ENCODE measurements at places on chromosomes 3 and 15. TPM values are rescaled to one million over a fixed set of nuclear protein-coding genes. Genes with fewer than 3 reads are reported as not detected.

The KBTBD8 gene
- total RNA-seq = 5.8 TPM

The GJD2 gene
- total RNA-seq = not detected

The NOX5 gene
- total RNA-seq = not detected

The MRPL47 gene
- 21.0 TPM for total RNA-seq

The TMEM108 gene
- 18.5 TPM for total RNA-seq

The KCNAB1 gene
- total RNA-seq = 4.7 TPM

The NLGN1 gene
- total RNA-seq = 3.9 TPM

The NISCH gene
- total RNA-seq = 90.2 TPM

- H3K4me1 ChIP-seq = no peaks in the 10 kb centered on the region
- no peaks in the 10 kb centered on the region for H3K36me3 ChIP-seq
- no peaks in the 10 kb centered on the region for H3K27me3 ChIP-seq
- no peak overlapping the region for H3K4me3 ChIP-seq
- no peak for DNase-seq
These were observed 127.2 kb upstream of the SYNPR start for GRCh38 chr3:63150880-63151279.

- no peak overlapping the region for H3K4me3 ChIP-seq
- H3K36me3 ChIP-seq = no peaks in the 10 kb centered on the region
- no peak overlapping the region for H3K27ac ChIP-seq
- no peaks in the 10 kb centered on the region for H3K27me3 ChIP-seq
These were observed 101.6 kb upstream of the TNIK start for GRCh38 chr3:171561596-171562323.

GRCh38 chr15:27805261-27806220, 293.6 kb downstream of the OCA2 start:
- DNase-seq = no peak
- H3K4me3 ChIP-seq = no peak overlapping the region
- H3K27ac ChIP-seq = no peak overlapping the region
- no peaks in the 10 kb centered on the region for H3K4me1 ChIP-seq

GRCh38 chr3:11452885-11453847, 181.0 kb downstream of the ATG7 start:
- DNase-seq = no peak
- no peaks in the 10 kb centered on the region for H3K27me3 ChIP-seq
- no peak overlapping the region for H3K27ac ChIP-seq
- no peaks in the 10 kb centered on the region for H3K36me3 ChIP-seq
- H3K4me3 ChIP-seq = no peak overlapping the region

DNA sequence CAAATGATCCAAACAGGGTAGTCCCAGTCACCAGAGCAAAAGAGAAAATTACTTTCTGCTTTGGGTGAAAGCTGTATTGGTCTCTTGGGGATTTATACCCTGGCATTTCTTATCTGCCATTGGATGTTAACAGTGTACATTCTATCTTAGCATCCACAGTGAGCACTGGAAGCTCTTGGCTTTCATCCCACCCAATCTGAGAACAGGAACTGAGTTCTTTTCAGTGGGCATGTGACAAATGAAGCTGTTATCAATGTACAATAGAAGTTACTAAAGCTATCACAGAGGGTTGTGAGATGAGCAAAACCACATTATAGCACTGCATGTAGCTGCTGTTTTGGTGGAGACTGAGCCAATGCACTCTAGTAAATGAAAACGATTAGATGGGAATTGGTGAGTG, 300.7 kb downstream of the TUSC7 start:
- no peak overlapping the region for H3K4me3 ChIP-seq
- H3K4me1 ChIP-seq = no peaks in the 10 kb centered on the region
- no peaks in the 10 kb centered on the region for H3K27me3 ChIP-seq
- no peak for DNase-seq

GRCh38 chr15:83498801-83499200, 51.7 kb downstream of the SH3GL3 start:
- H3K4me1 ChIP-seq = no peaks in the 10 kb centered on the region
- H3K4me3 ChIP-seq = no peak overlapping the region
- H3K27me3 ChIP-seq = no peaks in the 10 kb centered on the region
- no peaks in the 10 kb centered on the region for H3K36me3 ChIP-seq
- H3K27ac ChIP-seq = no peak overlapping the region

GRCh38 chr3:66450390-66451022, 50.3 kb downstream of the LRIG1 start:
- H3K27ac ChIP-seq = peak overlapping the region; percentile 21
- H3K4me3 ChIP-seq = peak overlapping the region; percentile 22
- H3K4me1 ChIP-seq = peaks cover 61% of the 10 kb centered on the region
- no peaks in the 10 kb centered on the region for H3K27me3 ChIP-seq

DNA sequence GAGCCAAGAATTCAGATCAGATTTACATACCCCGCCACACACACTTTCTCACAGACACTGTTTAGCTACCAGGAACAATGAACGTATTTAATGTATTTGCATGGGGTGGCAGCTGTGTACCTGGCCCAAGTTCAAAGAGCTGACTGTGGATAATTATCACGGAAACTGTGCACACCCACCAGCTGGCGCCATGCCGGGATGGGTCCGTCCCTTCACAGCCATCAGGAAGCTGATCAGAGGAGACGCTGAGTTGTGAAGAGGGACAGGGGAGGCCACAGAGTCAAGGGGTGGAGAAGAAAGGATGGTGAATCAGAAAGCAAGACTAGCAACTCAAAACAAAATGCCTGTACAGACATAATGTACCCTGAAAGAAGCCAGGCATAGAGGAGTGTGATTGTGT, 13.1 kb upstream of the PLA2G4D start:
- no peak for DNase-seq
- H3K4me3 ChIP-seq = no peak overlapping the region
- H3K4me1 ChIP-seq = peaks cover 23% of the 10 kb centered on the region
- H3K27ac ChIP-seq = no peak overlapping the region

GRCh38 chr3:143121241-143122088, 1.9 kb downstream of the CHST2 start:
- peaks cover 56% of the 10 kb centered on the region for H3K4me1 ChIP-seq
- H3K27me3 ChIP-seq = peaks cover 12% of the 10 kb centered on the region
- no peaks in the 10 kb centered on the region for H3K36me3 ChIP-seq

- no peak overlapping the region for H3K4me3 ChIP-seq
- peaks cover 5% of the 10 kb centered on the region for H3K4me1 ChIP-seq
- peak overlapping the region; percentile 70 for H3K27ac ChIP-seq
- H3K36me3 ChIP-seq = no peaks in the 10 kb centered on the region
- DNase-seq = no peak
These were observed 260.1 kb upstream of the CTNNB1 start for GRCh38 chr3:40939030-40939740.

- H3K4me1 ChIP-seq = no peaks in the 10 kb centered on the region
- H3K4me3 ChIP-seq = no peak overlapping the region
These were observed 174.7 kb downstream of the CD47 start for GRCh38 chr3:107916171-107916570.

DNA sequence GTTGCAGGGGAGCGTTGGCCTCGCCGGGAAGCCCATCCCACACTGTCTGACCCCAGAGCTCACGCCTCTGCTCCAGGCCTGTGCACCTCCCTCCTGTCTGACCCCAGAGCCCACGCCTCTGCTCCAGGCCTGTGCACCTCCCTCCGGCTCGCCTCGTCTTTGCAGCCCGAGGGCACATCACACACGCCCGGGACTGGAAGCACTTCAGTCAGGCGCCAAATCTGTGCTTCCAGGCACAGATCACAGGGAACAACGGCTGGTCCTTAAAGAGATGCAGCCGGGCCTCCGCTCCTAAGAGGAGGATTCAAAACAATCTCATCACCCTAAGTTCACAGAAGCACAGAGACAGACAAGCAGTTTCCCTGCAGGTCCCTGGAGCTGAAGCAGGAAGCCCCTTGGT, 103.0 kb upstream of the RPL32 start:
- no peaks in the 10 kb centered on the region for H3K27me3 ChIP-seq
- H3K4me3 ChIP-seq = no peak overlapping the region
- H3K4me1 ChIP-seq = peaks cover 32% of the 10 kb centered on the region
- peaks cover 35% of the 10 kb centered on the region for H3K36me3 ChIP-seq
- no peak for DNase-seq

GRCh38 chr3:12115849-12116248, 42.9 kb downstream of the TIMP4 start:
- H3K27me3 ChIP-seq = peaks cover 3% of the 10 kb centered on the region
- no peaks in the 10 kb centered on the region for H3K4me1 ChIP-seq
- H3K4me3 ChIP-seq = no peak overlapping the region
- H3K36me3 ChIP-seq = no peaks in the 10 kb centered on the region

DNA sequence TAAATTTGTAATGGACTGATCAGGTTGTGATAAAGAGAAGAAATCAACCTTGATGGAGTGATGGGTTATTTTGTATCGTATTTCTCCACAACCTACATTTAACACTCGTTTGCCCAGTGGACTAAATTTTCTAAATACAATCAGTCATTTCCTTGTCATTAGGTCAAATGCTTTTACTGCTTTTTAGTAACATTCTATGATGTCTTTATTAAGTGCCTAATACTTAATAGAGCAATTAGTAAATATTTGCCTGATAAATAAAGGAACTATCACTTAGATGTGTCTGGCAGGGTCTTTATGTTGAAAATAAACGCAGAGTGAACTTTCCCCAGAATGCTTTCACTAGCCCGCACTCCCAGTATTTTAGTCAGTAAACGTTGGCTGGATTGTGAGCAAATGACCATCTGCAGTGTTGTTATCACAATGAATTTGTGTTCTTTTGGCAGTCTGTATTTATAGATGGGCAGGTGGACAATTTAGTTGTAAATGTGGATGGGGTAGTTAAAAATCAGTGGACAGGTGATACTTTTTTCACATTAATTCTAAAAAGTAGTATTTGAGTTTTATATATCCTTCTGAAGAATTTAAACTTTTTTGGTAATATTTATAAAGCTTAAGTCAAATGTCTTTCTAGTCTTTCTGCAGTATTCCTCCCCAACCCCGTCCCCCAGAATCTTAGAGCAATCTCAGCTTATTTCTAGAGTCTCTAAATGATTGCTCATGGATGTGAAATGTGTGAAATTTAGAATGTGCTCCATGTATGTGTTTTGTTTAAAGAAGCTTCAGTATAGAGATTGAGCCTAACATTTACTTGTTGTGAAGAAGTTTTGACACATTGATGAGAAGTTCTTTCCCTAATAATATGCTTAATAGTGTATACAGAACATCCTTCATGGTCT, 4.9 kb downstream of the USP3 start:
- no peak overlapping the region for H3K27ac ChIP-seq
- peaks cover 72% of the 10 kb centered on the region for H3K4me1 ChIP-seq
- no peaks in the 10 kb centered on the region for H3K36me3 ChIP-seq
- H3K27me3 ChIP-seq = no peaks in the 10 kb centered on the region
- no peak for DNase-seq

DNA sequence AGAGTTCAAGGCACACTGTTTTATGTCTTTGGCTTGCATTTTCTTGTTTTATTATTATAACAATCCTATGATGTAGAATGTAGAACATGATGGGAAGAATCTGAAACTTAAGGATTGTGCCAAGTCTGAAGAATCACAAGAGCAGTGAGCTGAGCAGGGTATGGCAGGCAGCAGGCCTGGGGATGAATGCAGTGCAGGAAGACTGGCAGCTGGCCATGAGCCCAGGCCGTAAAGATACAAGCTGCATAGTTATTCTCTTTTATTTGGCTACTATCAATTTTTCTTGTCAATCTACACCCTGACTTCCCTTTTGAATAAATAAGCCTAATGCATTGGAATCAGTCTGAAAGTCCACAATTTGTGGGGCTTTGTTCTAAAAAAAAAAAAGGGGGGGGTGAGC, 89.6 kb upstream of the ARPP21 start:
- no peak overlapping the region for H3K4me3 ChIP-seq
- no peaks in the 10 kb centered on the region for H3K4me1 ChIP-seq
- DNase-seq = no peak

DNA sequence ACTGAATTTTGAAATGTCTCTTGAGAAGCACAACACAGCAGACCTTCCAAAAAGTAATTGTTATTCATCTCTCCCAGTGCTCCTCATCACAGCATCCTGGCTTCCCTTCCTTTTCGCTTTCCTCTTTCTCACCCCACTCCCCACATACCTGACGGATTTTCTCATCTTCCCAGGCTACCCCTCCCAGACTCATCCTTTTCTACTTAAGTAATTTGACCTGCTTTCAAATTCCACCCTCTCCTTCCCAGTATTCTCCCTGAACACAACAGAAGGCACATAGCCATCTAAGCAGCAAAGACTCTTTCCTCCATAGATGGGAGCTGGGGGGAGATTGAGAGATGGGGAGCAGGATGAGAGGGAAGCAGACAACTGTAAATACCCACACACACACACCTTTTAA, 187.1 kb upstream of the STT3B start:
- H3K27ac ChIP-seq = no peak overlapping the region
- no peak overlapping the region for H3K4me3 ChIP-seq
- no peak for DNase-seq
- H3K36me3 ChIP-seq = no peaks in the 10 kb centered on the region
- no peaks in the 10 kb centered on the region for H3K4me1 ChIP-seq
- no peaks in the 10 kb centered on the region for H3K27me3 ChIP-seq

DNA sequence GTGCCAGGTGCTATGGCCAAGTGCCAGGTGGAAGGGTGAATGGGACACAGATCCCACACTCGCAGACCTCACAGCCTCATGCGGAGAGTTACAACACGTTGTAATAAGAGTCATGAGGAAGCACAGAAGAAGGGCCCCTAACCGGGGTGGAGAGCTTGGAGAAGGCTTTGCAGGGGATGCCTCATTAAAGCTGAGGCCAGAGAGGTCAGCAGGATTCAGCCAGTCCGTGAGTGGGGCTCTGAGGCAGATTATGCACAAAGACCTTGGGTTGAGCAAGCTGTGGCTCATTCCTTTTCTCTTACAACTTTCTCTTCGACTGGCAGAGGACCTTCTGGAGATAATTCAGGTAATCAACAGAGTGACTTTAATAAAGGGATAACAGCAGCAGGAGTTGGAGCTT, 65.3 kb upstream of the SNRK start:
- DNase-seq = no peak
- H3K27ac ChIP-seq = no peak overlapping the region
- no peaks in the 10 kb centered on the region for H3K27me3 ChIP-seq
- H3K36me3 ChIP-seq = no peaks in the 10 kb centered on the region

GRCh38 chr3:192888190-192888589, 29.5 kb downstream of the MB21D2 start:
- no peak for DNase-seq
- H3K4me3 ChIP-seq = no peak overlapping the region
- no peaks in the 10 kb centered on the region for H3K36me3 ChIP-seq
- H3K27ac ChIP-seq = no peak overlapping the region
- peaks cover 38% of the 10 kb centered on the region for H3K4me1 ChIP-seq
- H3K27me3 ChIP-seq = no peaks in the 10 kb centered on the region
